ENCODE measurements at places on chromosomes 16 and 17.

GRCh38 chr16:27291106-27291505 lies 22.5 kb upstream of the NSMCE1 start:
- no peak for DNase-seq

- DNase-seq = no peak
Observed at GRCh38 chr16:62665269-62665668, 629.0 kb upstream of the CDH8 start.

GRCh38 chr16:3857189-3858043 lies 23.1 kb downstream of the CREBBP start:
- DNase-seq = no peak

- no peak for DNase-seq
Observed at GRCh38 chr16:89583197-89583894, 7.8 kb downstream of the CPNE7 start.

- DNase-seq = no peak
Observed at GRCh38 chr17:29036584-29036983, 6.4 kb upstream of the PIPOX start.

GRCh38 chr16:55476625-55477533 lies 2.1 kb upstream of the MMP2 start:
- no peak for DNase-seq

DNA sequence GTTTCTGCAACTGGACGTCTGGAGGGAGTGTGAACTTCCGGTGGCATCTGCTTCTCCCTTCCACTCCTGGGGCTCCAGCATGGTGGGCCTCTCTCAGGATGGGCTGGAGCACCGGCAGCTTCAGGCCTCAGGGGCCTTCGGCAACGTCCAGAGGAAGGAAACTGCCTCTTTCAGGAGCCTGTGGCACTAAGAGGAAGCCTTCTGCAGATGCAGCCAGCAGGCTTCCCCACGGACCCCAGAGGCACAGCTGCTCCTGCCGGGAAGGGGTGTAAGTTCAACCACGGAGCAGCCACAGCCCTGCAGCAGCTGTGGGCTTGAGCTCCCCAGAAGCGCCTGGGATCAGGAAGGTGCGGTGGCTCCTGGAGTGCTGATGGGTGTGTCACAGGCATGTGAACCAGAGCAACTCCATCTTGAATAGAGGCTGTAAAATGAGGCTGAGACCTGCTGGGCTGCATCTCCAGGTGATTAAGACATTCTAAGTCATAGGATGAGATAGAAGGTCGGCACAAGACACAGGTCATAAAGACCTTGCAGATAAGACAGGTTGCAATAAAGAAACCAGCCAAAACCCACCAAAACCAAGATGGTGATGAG lies 50.8 kb upstream of the KLHDC4 start:
- DNase-seq = no peak

- no peak for DNase-seq
Observed at GRCh38 chr16:27073733-27074132, 7.0 kb downstream of the C16orf82 start.

DNA sequence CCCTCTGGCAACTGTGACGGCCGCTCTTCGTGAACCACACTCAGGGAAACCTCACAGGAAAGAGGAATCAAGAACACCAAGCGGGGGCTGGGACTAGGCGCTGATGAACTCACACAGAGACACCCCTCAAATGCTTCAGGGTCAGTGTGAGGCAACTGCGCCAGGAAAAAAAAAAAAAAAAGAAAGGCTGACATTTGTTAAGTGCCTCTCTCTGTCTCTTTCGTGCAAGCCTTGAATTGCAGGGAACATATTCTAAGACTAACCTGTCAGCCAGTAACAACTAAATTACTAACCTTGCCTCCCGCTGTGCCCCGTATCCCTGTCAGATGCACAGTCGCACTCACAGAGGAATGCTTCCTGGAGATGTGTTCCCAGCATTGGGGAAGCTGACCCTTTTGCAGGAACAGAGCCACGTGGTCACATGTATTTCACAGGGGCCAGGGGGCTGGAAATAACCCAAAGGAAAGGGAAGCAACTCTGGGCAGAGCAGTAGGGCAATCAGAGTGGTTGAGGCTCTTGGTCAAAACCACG lies 247.8 kb downstream of the XYLT1 start:
- DNase-seq = no peak

GRCh38 chr17:52294301-52294700 lies 135.8 kb upstream of the CA10 start:
- no peak for DNase-seq

DNA sequence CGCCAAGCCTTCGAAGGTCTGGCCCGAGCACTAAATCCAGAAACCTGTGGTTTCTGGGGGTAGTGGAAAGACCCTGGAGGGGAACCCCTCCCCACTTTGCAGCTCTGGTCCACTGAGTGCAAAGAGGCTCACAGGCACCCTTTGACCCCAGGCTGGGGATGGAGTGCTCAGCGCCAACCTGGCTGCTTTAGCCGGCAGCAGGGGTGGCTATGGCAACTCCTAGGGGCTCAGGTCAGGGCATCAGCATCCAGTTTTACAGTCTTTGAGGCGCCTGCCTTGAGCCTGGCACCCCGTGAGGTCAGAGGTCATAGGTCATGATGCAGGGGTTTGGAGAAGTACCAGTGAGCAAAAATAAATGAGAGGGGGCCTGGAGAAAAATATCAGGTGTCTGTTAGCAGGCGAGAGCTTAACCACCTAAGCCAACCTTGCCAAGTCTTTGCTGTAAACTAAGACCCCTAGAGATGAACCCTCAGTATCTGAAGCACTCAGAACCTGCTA lies 17.9 kb downstream of the CA7 start:
- no peak for DNase-seq

- DNase-seq = no peak
Observed at GRCh38 chr17:20074001-20074400, 64.8 kb downstream of the SPECC1 start.

DNA sequence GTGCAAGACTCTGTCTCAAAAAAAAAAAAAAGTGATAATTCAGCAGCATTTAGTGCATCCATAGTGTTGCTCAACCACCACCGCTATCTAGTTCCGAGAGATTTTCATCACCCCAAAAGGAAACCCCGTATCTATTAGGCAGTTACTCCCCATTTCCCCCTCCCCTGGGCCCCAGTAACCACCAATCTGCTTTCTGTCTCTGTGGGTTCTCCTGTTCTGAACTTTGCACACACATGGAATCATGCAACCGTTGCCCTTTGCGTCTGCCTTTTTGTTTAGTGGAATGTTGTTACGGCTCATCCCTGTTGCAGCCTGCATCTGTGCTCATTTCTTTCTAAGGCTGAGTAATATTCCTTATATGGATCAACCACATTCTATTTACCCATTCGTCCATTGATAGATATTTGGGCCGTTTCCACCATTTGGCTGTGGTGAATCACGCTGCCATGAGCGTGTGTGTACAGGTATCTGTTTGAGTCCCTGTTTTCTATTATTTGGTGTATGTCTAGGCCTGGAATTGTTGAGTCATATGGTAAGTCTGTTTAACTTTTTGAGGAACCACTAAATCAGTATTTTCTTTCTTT lies 8.7 kb upstream of the SYNGR2 start:
- DNase-seq = no peak

DNA sequence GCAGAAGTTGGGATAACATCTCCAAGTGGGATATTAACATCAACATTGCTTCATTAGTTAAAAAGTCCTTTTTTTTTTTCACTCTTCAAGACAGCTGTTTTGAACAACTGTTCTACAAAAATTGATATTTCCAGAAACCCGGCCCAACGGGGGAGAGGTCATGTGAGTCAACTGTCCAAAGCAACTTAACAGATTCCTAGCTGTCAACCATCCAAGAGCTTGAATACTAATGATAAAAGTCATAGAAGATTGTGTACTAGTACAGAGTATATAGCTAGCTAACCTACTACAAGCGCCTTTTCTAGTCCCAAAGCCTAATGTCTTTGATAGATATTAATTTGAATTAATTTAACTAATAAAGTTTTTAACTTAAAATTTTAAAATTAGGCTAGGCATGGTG lies 172.0 kb downstream of the CYB561 start:
- no peak for DNase-seq

DNA sequence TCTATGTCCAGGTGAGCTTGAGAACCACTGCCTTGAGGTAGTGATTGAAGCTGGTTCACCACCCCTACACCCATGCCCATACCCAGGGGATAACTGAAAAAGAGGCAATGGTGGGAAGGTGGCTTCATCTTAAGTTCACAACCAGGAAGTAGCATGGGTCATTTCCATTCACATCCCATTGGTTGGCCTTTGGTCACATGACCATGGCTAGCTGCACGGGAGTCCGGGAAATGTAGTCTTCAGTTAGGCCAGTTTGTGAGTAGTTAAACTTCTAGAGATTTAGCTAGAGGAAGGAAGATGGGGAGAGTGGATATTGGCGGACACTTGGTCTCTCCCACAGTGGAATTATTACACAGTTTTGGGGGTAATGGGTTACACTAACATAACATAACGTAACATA lies 92.9 kb downstream of the RGS9 start:
- no peak for DNase-seq

GRCh38 chr16:71885261-71885650 lies 1.3 kb upstream of the ZNF821 start:
- DNase-seq = peak; percentile 31

GRCh38 chr16:28609631-28610594 lies at the start of gene SULT1A1:
SULT1A1 (minus strand) TSS chr16:28610044; CDS start chr16:28608855, 1,189 bp downstream.
- no peak for DNase-seq

DNA sequence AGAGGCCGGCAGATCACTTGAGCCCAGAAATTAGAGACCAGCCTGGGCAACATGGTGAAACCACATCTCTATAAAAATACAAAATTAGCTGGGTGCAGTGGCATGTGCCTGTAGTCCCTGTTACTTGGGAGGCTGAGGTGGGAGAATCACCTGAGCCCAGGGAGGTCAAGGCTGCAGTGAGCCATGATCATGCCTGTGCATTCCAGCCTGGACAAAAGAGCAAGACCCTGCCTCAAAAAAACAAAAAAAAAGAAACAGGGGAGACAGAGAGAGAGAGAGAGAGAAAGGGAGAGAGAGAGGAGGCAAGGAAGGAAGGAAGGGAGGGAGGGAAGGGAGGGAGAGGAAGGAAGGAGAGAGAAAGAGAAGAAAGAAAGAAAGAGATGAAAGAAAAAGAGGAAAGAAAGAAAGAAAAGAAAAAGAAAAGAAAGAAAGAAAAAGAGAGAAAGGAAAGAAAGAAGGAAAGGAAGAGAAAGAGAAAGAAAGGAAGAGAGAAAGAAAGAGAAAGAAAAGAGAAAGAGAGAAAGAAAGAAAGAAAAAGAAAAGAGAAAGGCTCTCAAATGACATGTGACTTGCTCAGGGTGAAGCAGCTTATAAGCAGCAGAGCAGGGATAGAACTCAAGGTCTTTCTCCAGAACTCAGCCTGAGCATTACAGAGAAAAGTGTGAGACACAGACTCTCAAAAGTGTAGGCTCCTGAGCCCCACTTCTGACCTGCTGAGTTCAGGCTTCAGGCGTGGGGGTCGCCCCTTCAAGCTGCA lies 15.5 kb downstream of the CX3CL1 start:
- no peak for DNase-seq

DNA sequence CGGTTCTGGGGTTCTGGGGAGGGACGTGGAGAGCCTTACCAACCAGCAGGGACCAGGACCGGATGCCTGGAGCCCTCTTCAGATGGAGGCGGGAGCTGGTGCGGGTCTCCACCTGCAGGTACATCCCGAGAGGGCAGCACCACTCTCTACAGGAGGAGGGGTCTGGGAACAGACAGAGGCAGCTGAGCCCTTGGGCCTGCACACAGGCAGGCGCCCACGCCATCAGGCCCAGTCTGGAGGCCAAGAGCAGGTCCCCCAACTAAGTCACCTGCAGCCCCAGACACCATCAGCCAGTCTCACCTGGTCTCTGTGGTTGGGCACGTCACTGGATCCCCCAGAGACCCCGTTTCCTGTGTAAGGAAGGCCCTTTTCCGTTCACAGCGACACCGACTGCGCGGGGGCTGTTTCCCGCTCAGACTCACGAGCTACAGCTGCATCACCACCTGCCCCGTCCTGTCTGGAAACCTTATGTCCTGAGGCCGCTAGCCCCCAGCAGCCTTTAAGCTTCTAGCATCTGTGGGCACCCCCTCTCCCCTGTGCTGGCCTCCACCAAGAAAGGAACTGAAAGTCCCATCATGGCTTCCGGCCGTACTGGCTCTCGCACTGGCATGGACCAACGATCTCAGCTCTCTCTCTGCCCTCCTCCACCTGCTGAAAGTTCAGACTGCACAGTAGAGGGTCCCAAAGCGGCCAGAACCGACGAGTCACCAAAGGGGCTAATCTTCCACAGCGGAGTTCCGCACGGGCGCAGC lies 1.2 kb downstream of the CYBC1 start:
- peak; percentile 98 for DNase-seq

GRCh38 chr16:87562201-87562600 lies 40.1 kb upstream of the JPH3 start:
- no peak for DNase-seq

DNA sequence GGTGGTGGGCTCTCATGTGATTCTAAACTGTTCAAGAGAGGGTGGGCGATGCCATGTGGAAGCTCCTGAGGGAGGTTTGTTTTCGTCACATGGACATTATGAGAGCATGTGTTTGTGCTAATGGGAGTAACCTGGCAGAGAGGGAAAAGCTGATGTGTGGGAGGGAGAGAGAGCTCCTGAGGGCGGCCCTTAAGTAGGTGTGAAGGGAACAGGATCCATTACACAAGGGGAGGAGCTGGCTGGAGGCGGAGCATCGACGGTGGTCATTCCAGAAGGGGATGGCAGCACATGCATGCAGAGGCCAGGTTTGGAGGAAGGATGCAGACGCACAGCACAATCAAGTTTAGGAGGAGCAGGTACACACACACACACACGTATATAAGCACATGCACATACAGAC lies 197.5 kb downstream of the RPTOR start:
- DNase-seq = no peak

- peak; percentile 93 for DNase-seq
Observed at GRCh38 chr16:70523743-70524398, at the start of gene SF3B3. SF3B3 (plus strand) TSS chr16:70523816; CDS start chr16:70526657, 2,841 bp downstream.

DNA sequence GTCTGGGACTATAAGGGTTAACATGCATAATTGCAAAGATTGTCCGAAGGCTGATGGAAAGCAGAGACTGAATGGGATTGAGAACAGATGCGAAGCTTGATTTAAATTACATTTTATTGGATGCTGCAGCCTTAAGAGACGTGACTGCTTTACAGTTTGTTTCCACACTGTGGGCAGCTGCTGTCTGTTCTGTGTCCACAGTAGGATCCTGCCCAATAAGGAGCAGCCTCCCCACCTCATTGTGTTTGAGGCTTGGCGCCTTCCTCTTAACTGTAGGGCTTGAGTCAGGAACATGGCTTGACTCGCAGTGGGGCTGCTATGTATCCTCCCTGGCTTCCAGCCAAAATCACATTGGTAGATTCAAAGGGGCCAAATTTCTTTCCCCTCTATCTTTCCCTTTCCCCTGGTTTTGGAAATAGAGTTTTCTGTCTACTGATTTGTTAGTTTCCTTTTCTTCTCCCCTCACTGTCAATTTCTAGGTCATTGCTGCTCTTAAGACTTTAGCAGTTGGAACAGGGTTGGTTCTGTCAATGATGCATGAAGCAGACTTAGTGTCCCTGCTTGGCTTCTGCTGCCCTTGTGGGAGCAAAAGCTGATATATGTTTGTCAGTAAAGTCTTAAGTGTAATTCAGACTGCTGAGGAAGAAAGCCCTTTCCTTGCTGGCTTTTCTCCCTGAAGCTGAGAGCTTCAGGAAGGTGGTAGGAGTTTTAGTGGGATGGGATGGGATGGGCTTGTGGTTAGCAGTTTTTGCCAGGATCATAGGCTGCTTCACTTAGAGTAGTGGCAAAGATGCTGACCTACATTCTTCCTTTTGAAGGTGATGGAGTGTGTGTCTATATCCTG lies 5.0 kb upstream of the RARA start:
- DNase-seq = no peak

GRCh38 chr17:39794249-39794970 lies 56.7 kb downstream of the GRB7 start:
- DNase-seq = peak; percentile 89
